Stimulated activated CD4-positive, alpha-beta T cell treated with anti-CD3 and anti-CD28 coated beads, Interleukin-15, amount 100 ng/mL, for 1 hour (primary cell): ENCODE measurements at places on chromosomes 2 and 18.

GRCh38 chr2:138814123-138814898 lies 34.1 kb upstream of the NXPH2 start:
- DNase-seq, result no peak

GRCh38 chr2:1709946-1710560 lies 34.3 kb downstream of the PXDN start:
- DNase-seq, result no peak

GRCh38 chr2:195308163-195308562 lies 348.9 kb upstream of the SLC39A10 start:
- DNase-seq, result no peak

DNA sequence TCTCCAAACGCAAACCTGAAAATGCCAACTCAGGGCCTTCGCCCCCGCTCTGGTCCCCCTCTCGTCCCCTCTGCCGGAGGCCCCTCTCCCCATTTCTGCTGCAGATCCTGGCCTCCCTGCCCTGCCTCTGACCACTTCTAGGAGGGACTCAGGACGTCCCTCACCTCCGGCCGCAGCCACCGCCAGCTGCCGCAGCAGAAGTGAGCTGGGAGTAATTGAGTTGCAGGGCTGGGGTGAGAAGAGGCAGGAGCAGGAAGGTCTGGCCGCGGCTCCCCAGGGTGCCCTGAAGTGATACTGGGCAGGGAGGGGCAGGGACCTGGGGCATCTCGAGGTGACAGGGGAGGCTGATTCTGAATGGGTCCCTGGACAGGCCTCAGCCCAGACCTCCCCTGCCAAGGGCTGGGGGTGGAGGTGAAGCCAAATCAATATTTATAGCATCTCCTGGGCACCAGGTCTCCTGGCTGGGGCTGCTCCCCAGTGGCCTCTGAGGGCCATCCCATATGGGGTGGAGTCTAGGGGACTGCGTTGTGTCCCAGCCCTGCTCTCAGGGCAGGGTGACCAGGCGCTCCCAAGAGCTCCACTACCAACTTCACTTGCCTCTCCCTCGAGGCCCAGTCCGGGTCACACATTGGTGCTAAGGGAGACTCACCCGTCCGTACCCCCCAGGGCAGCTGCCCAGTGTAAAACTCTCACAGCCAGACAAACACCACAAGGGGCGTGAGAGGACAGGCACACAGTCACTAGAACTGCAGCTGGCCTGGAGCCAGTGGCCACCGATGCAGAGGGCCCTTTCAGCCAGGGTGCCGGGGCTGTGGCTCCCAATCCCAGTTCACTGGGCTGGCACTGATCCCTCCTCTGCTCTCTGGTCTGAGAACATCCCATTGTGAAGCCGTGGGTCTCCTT lies 33.0 kb downstream of the KCNIP3 start:
- DNase-seq, result no peak

DNA sequence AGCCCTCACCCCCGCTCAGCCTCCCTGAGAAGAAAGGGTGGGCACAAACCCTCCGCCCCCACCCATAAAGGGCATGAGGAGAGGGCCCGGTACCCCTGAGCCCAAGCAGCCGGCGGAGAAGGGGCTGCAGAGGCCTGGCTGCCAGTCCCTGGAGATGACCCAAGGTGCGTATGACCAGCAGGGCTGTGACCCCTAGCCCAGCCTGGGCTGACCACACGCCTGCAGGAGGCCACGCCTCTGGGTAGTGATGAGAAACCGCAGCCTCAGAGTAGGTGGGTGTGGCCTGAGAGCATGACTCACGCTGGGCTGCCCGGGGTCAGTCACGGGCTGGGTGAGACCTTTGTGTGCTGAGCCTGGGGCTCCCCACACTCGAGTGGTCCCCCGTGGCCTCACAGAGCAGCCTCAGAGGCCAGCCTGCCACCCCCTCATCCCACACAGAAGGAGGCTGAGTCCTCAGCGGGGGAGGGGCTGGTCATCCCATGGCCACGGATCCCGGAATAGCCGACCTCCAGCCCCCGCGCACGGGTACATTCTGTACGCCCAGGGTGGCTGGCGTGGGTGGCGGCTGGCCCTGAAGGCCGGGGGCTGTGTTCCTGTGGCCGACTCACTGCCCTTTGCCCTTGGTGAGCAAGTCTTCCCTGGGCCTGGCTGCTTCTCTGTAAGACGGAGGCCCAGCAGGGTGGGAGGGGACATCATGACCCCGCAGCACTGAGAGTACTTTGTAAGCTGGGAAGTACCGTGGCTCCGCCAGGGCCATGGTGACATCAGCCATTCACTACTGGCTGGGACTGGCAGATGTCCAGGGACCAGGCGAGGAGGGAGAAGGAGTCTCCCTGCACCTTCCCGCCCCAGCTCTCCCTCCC lies 110.8 kb upstream of the OTOS start:
- no peak for DNase-seq

DNA sequence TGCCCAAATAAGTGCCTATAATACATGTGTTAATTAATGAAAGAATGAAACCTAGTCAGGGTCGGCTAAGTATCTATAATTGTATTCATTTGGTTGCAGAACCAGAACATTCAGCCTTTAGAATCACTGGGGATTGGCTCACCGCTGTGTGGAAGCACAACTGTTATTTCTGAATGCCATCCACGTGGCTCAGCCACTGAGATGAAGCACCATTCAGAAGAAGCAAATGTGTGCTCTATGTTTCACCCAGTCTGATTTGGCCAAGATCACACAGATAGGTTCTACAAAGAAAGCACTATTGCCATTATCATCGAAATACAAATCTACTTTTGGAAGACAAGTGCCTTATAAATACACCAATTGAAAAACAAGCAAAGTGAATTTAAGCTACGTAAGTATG lies 30.6 kb upstream of the SPOPL start:
- DNase-seq, result no peak

GRCh38 chr2:240183875-240184590 lies 43.6 kb upstream of the OTOS start:
- no peak for DNase-seq
